ENCODE measurements at places on chromosomes 16 and 17.

- no peak for DNase-seq
These were observed 27.8 kb downstream of the PLXDC1 start for GRCh38 chr17:39123627-39124026.

DNA sequence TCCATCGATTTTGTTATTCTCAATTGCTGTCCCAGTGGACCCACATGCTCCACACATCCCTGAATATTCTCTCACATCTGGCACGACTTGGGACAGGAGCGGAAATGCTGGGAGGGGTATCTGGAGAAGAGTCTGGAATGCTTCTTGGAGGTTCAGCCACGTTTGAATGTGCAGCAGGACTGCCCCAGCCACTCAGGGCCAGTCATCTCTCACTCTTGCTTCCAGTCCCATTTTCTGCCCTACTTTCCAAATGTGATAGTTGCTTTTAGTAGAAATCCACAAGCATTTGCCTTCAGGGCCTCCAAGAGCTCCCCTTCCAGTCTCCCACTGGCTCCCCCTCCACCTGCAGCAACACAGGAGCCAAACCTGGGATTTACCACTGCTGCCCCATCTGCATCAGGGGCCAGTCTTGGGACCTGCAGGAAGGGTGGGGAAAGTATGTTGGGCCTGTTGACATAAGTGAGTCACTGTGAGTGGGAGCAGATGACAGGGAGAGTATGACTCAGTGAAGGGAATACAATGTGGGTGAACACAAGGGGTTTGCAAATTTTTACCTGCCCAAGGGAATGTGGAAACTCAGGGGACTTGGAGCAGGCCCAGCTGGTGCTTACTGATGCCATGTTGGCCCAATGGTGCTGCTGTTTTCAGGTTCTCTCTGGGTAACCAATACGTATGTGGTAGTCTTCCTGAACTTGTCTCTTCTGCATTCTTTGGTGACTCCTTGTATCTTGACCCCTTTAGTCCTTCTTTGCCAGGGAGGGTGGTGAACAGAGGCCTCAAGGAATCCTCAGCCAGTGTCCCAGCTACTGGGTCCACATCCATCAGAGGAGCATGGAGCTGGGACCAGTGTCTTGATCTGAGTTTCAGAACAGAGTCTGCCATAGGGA, 78.8 kb upstream of the CRHR1 start:
- DNase-seq: no peak

DNA sequence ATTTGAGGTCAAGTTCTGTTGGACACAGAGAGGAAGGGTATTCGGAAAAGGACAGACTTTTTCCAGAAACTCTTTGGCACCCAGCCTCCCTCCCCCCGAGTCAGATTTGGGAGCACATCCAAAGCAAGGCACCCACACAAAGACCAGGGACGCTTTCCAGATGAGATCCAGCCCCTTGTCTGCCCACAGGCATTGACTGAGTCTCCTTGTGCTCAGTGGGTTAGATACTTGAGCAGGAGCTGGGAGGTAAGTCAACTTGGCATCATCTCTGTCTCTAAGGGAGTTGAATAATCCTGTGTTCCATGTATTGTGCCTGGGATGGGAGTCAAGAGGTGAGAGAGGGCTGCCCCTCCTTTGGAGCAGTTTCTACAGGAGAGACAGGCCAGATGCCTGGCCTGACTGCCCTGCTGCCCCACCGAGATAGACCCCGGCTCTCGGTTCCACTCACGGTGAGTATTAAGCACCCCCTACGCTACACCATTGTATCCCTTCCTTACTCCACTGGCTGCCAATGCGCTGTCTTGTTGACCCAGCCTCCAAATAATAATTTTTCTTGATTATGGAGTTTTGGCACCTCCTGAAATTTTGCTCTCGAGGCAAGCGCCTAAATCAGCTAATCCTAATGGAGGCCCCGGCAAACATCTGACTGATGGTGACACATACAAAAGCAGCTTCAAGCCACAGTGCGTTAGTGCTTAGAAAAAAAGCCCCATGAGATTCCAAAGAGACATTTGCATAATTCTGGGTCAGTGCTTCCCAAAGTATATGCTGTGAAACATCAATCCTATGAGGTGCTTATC, 29.6 kb upstream of the MAP3K14 start:
- no peak for DNase-seq

DNA sequence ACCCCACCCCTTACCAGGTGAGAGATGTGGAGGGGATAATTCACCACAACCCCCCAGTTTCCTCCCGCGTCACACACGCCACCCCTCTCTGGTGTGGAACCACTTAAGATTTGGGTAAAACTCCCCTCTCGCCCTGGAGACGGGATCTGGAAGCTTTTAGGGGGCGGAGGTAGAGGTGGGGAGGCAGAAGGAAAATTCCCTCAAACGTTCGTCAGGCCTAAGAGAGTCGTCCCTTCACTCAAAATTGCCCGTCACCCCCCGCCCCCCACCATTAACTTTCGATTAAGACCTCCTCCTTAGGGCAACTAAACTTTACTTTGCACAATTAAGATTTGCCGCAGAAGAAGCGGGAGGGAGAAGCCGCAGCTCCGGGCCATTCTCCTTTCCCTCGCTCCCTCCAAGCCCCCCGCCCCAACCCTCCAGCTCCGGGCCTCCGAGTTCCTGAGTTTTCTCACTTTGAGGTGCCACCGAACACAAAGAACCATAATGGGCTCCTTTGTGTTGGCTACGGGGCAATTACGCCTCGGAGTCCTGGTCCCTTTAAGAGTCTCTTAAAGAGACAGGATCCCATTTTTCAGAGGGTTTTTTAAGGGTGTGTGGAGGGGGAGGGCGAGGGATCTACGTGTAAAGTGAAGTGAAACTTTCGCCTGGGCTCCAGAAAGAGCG, 985 bp upstream of the FZD2 start:
- DNase-seq: no peak

DNA sequence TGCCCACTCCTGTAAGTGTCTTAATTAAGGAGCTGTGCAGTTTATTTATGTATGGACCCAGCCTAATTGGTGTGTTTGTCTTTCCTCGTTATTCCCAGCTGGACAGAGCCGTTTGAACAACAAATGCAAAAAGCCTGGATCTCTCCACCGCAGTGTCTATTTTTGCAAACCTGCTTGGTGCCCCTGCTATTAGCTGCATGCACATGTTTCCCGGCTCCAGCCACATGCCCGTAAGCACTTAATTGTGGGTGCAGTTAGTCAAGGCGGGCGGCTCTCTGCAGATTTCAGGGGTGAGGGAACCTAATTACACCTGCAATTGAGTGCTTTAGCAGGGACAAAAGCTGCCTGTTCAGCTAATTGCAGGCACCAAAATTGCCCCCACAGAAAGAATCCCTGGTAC, 74.0 kb upstream of the GSE1 start:
- DNase-seq: no peak

DNA sequence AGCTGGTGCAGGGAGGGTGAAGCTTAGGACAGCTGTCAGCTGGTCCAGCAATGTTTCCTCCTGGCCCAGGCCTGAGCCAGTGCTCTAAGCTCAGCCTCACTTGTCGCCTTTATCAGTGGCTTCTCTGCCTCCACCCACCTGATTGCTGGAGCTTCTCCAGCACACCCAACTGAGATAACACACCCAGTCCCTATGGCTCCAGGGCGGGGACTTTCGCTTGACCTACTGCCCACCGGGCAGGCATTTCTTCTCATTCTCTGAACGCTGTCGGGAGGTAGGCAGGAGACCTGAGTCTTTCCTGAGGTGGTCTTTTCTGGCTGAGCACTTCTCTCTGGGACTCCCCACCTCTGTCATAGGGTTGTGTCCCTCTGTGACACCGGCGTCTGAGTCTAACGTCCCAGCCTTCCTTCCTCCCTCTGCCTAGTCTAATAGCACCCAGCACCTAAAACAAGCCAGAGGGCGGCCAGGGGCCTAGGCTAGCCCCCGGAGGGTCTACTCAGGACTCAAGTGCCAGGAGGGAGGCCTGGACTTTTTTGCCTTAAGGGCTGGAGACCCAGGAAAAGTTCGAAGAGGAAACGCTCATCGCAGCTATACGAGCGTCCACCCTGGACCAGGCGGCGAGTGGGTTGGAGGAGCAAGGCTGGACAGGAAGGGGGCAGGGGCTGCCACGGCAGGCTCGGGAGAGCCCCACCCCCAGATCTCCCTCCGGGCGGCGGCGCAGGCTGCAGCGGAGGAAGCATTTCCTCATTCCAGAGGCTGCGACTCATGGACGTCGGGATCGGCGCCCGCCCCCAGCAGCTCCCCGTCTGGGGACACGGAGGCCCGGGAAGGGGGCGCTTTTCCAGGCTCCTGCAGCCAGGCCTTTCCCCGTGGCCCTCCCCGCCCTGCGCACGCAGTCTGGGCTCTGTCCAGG, 756 bp downstream of the TAX1BP3 start:
- no peak for DNase-seq

- no peak for DNase-seq
These were observed 83.0 kb downstream of the ANKRD11 start for GRCh38 chr16:89407282-89407924.

GRCh38 chr16:30075503-30076275, at the start of gene PPP4C:
TSS of gene PPP4C (plus strand) at chr16:30075994. CDS start at chr16:30076378, 384 bp downstream.
- peak; percentile 76 for DNase-seq

- DNase-seq: no peak
These were observed 32.8 kb downstream of the HSD17B2 start for GRCh38 chr16:82067804-82068325.

GRCh38 chr17:81382851-81383250, 12.4 kb upstream of the BAHCC1 start:
- no peak for DNase-seq

- no peak for DNase-seq
These were observed 109.4 kb upstream of the AXIN2 start for GRCh38 chr17:65670667-65671371.

- DNase-seq: no peak
These were observed 802.5 kb downstream of the CDH8 start for GRCh38 chr16:61233713-61234112.

DNA sequence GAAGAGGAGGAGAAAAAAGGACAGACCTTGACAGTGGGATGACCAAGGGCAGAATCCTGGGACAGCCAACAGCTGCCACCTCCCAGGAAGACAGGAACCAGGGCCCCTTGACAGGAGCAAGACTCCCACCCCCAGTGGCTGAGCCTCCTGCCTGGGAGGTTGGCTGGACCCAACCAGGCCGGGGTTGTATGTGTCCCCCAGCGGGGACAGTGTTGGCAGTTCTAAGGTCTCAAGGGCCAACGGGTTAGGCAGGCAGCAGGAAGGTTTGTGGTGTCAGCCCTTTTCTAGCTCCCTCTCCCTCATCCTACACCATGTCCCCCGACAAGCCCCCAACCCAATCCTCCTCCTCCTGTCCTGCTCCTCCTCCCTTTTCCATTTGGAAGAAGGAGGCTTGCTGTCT, 126.2 kb downstream of the MRM1 start:
- DNase-seq: no peak

Measured in KG1 (cell line).